Kidney glomerular epithelial cell (primary cell): ENCODE measurements at places on chromosomes 13 and 19.
A peak's percentile ranks its signal among the peaks of the same experiment; 100 is the strongest.

DNA sequence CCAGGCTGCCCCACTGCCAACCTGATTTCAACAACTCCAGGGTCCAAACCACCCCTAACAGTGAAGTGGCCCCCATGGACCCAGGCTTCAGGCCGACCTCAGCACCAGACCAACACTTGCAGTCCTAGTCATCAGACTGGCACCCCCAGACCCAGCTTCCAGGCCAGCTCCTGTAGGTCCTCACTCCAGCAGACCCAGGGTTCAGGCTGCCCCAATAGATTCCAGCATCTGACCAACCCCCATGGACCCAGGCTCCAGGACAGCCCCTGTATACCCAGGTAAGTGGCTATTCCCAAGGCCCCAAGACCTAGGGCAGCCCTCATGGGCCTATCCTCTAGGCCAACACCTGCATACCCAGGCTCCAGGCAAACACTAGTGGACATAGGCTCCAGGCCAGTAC lies 193.8 kb upstream of the OBI1 start:
- DNase-seq, result no peak

DNA sequence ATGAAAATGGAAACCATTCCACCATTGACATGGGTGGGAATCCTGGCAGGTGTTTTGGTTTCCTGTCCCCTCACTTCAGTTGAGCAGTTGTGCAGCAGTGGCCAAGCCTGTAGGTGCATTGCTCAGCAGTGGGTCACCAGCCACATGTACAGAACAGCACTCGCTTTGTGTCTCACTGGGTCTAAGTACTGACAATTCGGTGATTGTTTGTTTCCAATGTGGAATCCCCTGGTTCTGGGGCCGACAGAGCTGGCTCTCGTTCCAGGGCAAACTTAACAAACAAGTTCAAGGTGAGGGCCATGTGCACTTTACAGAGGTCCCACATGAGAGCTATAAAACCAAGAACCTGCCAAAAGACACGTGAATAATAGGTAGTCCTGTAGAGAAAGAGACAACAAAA lies 54.1 kb upstream of the SPATA13 start:
- no peak for DNase-seq

DNA sequence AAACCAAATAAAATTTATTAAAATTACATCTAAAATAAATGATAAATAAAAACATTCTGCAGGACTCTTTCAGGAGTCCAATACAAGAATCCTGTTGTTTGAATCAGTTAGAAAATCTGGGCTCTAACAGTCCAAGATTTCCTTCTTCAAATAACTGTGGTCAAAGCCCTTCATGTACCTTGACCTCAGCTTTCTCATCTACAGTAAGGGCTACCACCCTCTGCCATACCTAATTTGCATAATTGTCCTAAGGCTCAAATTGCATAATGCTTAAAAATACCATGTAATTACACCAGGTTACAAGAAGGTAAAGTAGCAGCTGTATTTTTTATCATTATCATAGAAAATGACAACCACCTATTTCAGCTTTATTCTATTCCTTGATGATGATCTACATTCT lies 54.3 kb downstream of the XPO4 start:
- no peak for DNase-seq

DNA sequence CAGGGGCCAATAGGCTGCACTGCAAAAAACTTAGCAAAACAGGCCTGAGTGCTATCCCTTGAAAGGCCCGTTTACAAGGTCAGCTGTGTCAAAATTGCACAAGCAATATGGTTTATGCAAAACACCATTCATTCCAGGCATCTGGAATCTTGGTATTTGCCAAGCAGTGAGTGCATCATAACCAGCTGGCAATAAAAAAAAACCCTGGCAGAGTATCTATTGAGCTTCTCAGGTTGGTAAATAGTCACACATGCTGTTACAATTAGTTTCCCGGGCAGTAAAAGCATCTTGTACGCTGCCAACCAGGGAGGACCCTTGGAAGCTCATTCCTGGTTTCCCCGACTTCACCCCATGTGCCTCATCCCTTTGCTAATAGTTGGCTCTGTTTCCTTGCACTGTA lies 21.3 kb downstream of the ZNF77 start:
- no peak for DNase-seq

DNA sequence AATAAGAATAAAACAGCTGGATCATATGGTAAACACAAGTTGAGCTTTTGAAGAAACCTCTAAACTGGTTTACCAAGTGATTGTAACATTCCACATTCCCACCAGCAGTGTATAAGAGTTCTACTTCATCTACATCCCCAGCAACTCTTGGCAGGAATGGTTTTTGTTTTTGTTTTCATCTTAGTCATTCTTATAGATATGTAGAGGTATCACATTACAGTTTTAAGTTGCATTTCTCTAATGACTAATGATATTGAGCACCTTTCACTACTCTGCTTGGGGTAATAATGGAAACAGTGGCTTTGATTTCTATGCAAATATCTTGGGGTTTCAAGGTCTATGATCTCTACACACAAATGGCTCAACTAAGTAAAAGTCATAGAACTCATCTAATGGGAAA lies 614.5 kb downstream of the TBC1D4 start:
- DNase-seq, result no peak

- no peak for DNase-seq
Measured at GRCh38 chr13:41837629-41838028, 123.3 kb downstream of the VWA8 start.

- peak; percentile 25 for DNase-seq
Measured at GRCh38 chr13:29707876-29708543, 112.5 kb upstream of the SLC7A1 start.

DNA sequence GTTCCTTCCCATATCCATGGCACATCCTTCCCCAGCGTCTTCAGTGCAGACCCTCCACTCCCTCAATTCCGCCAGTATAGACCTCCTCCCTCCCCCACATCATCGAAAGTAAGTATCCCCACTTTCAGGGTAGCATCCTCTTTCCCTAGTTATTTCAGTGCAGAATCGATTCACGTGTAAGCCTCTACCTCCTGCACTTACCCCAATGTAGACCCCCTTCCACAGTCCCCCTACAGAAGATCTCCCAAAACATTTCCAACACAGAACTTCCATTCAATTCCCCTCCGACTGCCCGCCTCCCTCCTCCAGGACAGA lies 664 bp downstream of the IRF3 start:
- no peak for DNase-seq

- DNase-seq, result no peak
Measured at GRCh38 chr13:106523576-106523975, 11.9 kb downstream of the EFNB2 start.

- DNase-seq, result no peak
Measured at GRCh38 chr13:97318532-97318931, 96.4 kb downstream of the MBNL2 start.

GRCh38 chr13:109199280-109199679 lies 569.9 kb downstream of the MYO16 start:
- no peak for DNase-seq

DNA sequence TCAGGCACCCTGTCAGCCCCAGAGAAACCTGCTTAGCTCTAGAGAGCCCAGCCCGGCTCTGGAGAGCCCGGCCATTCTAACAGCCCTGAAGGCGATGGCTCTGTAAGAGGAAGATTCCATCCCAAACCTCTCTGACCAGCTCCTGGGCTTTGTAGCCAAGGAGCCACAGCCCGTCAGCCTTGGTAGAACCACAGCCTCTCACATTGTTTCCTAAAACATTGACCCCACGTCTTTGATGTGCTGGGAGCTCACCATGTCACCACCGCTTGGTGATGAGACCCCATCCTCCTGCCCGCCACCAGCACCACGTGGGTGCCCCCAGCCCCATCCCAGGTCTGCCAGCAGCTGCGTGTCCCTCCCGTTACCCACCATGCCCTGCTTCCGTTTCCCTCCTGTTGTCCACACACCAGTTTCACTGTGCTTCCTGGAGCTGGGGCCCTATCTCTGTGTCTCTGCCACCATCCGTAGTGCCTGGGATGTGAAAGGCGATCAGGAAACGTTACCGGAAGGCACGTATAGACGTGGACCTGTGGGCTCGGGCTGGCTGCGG lies 94.2 kb upstream of the MCF2L start:
- DNase-seq, result no peak

DNA sequence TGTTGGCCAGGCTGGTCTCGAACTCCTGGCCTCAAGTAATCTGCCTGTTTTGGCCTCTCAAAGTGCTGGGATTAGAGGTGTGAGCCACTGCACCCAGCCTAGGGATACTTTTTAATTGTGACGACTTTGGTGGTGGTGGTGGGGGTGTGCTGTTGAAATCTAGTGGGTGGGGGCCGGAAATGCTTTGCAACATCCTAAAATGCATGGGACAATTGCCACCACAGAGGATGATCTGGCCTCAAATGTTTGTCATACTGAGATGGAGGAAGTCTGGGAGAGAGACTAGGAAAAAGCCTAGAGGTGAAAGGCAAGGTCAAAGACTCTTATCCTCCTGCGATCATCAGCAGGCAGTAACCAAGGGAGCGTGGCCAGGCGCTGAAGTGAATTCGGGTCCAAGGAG lies 1.4 kb downstream of the NWD1 start:
- no peak for DNase-seq

GRCh38 chr13:63690672-63691071 lies 2275.0 kb upstream of the PCDH20 start:
- DNase-seq, result no peak

- DNase-seq, result no peak
Measured at GRCh38 chr19:31983647-31984046, 361.8 kb upstream of the ZNF507 start.

DNA sequence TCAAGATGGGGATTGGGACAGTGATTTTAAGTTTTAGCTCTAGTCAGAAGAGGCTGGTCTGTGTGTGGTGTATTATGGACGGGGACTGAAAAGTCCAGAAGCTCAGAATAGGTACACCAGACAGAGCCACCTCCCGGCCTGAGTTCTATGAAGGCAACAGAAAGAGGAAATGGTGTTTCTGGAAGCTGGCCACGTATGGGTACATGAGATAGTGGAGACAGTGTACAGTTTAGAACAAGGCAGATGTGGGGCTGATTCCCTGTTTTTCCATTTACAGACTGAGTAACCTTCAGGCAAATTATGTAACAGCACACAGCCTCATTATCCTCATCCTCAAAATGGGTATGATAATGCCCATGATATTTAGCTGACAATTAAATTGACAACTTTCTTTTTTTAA lies 1.3 kb downstream of the ZNF175 start:
- no peak for DNase-seq

- no peak for DNase-seq
Measured at GRCh38 chr13:94335761-94336526, 143.5 kb downstream of the DCT start.

DNA sequence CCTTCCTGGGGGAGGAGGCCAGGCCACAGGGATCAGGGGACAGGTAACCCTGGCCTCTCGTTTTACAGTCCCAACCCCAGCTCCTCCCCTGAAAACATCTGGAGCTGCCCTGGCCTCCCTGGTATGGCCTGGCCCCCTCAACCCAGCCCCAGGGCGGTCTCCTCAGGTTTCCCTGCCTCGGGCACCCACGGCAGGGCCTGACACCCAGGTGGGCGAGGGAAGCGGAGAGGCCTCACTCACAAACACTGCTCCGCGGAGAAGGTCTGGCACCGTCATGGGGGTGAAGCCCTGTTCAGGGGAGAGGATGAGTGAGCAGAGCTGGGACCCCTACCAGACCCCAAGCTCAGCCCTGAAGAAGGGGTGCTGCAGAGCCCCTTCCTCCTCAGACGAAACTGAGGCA lies 6.5 kb upstream of the CCER2 start:
- no peak for DNase-seq

DNA sequence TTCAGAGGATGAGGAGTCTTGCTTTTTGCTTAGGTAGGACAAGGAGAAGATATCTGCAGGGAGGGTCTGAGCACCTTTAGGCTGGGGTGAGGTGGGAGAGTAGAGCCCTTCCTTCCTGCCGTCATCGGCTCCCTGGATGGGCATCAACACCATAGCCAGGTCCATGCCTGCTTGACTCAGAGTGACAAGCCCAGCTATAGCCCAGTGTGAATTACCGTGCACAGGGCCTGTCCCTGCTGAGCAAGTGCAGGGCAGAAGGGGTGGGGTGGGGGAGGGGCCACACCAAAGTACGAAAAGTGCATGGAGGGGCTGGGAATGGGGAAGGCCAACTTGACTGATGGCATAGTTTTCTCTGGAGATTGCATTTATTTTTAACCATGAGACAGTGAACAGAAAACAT lies 30.3 kb upstream of the RNF113B start:
- DNase-seq, result peak; percentile 97
